ENCODE measurements at places on chromosomes 6 and 20. TPM values are rescaled to one million over a fixed set of nuclear protein-coding genes. Genes with fewer than 3 reads are reported as not detected.

The TSPO2 gene
- not detected for total RNA-seq

The LRRC73 gene
- total RNA-seq = not detected

The KIFC1 gene
- 0.94 TPM for total RNA-seq

The LAMA4 gene
- total RNA-seq = 0.42 TPM

The CFAP61 gene
- total RNA-seq = not detected

The KCNS1 gene
- not detected for total RNA-seq

The BFSP1 gene
- total RNA-seq = 0.84 TPM

The ECI2 gene
- 14.0 TPM for total RNA-seq

The MATN4 gene
- total RNA-seq = not detected

All from mononuclear cell (primary cell).